G401 (cell line): ENCODE measurements at places on chromosomes 5 and 9. TPM values are rescaled to one million over a fixed set of nuclear protein-coding genes. Genes with fewer than 3 reads are reported as not detected.
A peak's percentile ranks its signal among the peaks of the same experiment; 100 is the strongest.

GRCh38 chr9:34177593-34178435, 1.0 kb upstream of the UBAP1 start:
- DNase-seq: no peak

DNA sequence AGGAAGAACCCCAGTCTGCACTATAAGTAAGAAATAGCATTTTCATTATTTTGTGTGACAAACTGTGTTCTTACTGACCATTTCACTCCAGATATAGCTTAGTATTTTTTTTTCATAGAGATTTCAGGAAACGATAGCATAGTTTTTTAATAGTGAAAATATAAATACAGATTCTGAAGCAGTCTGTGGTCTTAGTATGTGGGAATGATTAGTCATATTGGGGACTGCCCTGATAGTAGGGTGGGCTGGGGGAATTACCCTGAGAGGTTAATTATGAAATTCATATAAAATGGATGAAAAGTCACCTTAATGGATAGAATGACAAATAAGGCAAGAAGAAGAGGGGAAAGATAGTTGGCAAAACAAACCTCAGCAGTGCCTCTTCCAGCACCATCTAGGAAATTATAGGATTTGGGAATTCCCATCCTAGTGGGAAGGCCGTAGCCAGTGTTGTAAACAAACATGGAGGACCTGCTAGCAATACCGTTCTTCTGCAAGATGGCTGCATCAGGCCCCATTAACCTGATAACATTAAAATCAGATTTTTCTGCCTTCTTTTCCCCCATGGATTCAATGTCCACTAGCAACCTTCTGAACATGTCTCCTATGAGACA, 23.7 kb upstream of the NR3C1 start:
- no peak for DNase-seq

- DNase-seq: no peak
Measured at GRCh38 chr9:110986529-110986928, 51.7 kb downstream of the LPAR1 start.

GRCh38 chr9:91824151-91824550, 125.9 kb downstream of the ROR2 start:
- no peak for DNase-seq

- DNase-seq: peak; percentile 77
Measured at GRCh38 chr5:137141779-137142178, 357.3 kb downstream of the SPOCK1 start.

- no peak for DNase-seq
Measured at GRCh38 chr5:105882956-105883481, 1787.7 kb downstream of the EFNA5 start.

GRCh38 chr9:83469722-83470121, 68.5 kb downstream of the FRMD3 start:
- no peak for DNase-seq

- DNase-seq: no peak
Measured at GRCh38 chr5:135718651-135719050, 115.8 kb upstream of the SLC25A48 start.

- DNase-seq: no peak
Measured at GRCh38 chr5:167880420-167880819, 411.0 kb upstream of the WWC1 start.

GRCh38 chr5:134521841-134522240, 3.6 kb upstream of the JADE2 start:
- no peak for DNase-seq

DNA sequence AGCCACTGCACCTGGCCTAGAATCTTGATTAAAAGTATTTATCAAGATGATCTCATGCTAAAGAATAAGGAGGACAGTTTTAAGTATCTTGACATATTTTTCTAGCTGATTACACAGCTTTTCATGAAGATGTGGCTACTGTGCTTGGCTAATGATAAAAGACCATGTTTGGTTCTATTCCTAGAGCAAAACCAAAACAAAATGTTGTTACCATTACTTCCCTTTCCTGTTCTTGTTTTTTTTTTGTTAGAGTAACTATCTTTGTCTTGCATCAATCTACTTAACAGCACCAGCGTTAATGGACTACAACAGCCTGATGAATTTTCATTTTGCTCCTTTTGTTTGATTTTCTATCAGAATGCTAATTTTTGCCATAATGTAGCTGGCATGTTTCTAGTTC, 86.2 kb upstream of the DHFR start:
- DNase-seq: no peak

GRCh38 chr5:99037668-99038067, 108.9 kb upstream of the CHD1 start:
- DNase-seq: no peak

DNA sequence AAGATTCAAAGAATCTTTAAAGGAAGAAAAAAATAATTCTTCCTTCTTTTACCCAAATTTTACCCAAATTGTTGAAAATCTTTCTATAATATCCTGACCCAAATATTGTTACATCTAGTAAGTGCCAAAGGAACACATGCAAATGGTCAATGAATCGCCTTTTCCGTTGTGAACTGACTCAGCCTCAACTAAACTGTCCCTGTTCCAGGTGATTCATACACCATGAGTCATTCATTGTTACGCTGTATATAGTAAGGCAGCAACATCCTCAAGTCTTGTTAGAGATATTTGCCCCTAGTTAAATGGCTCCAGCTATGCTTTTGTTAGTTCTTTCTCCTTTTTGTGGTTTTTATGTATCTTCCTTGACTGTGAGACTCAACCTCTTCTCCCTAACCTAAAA, 9.7 kb downstream of the PTGER4 start:
- DNase-seq: no peak

DNA sequence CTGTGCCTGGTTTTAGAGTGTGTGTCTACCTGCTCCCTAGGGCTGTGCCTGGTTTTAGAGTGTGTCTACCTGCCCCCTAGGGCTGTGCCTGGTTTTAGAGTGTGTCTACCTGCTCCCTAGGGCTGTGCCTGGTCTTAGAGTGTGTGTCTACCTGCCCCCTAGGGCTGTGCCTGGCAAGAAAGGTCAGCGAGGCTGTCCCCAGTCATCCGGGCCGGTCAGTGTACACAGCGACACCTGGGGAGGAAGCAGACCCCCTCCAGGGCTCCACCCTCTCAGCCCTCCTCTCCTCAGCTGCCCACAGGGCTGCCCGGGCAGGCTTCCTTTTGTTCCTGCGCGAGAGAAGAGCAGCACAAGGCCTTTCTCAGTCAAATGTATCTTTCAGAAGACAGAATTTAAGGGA, 4.1 kb downstream of the NRARP start:
- no peak for DNase-seq

DNA sequence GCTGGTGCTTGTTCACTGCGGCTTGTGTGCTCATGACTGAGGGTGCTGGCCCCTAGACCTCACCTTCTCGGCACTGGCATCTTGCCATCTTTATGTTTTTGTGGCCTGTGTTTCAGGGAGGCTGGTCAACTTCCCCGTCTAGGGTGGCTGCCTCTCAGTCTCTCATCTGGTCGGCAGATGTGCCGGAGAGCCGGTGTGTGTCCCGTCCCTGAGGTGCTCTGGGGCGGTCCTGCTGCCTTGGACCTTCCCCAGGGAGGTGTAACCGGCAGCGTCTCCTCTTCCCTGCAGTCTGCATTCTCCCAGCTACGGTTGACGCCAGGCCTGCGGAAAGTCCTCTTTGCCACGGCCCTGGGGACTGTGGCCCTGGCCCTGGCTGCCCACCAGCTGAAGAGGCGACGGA, 5.6 kb downstream of the MIGA2 start:
- no peak for DNase-seq

- DNase-seq: peak; percentile 26
Measured at GRCh38 chr9:107881626-107882300, 392.2 kb upstream of the KLF4 start.

DNA sequence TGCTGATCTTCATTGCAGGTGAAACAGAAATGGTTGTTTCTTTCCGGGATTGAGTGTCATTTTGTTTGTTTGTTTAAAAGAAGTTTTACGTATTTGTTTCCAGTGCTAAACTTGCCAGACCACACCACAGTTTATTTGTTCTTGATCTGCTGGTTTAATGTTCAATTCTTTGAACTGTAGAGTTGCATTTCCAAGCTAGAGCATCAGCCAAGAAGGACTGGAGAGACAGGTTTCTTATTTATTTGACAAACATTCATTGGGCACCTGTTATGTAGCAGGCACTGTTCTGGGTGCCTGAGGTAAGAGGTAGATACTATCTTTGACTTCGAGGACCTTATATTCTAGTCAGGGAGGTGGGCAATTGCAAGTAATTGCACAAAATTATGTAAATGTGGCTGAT, 45.0 kb downstream of the MCCC2 start:
- DNase-seq: no peak

DNA sequence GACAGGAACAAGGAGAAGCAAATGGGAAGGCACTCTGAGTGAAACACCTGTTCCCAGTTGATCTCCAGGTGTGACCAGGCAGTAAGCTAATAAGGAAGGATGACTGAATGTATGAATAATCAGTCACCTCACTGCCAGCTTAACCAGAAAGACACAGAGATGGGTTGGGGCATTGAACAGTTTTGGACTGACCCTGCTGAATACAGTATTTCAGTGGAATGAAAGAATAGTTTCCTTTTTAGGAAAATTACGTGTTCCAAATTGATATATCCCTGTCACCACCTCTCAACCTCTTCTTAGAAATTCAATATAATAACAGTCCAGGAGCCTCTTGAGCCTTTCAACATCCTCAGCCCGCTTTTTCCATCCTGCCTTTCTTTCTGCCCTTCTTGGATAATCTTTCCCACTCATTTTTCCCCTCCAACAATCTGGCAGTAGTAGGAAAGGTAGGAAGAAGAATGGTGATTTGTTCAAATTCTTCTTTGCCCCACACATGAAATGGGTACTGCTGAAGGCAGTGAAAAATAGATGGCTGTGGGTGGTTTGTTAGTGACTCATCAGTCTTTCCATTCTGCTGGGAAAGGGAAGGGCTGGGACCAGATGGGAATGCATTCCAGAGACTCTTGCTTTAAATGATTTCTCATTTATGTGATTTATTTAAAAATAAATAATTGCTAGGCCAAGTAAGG, 117.9 kb downstream of the ZSWIM6 start:
- DNase-seq: peak; percentile 22

DNA sequence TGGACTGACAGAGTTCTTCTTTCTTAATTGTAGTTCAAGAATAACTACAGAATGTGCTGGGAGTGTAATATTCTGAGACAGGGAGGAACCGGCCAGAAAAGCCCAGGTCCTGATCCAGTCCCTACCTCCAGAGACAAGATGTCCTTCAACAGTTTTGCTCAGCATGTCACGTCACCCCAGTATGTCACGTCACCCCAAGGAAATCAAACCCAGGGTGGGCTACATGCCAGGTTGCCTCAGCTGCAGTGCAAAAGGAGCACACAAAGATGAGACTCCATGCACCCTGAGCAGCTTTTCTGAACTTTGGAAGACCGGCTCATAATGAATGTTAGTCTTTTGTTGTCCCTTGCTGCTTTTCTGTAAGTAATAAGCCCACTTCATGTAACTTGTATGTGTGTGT, 25.9 kb upstream of the NIPAL4 start:
- no peak for DNase-seq

DNA sequence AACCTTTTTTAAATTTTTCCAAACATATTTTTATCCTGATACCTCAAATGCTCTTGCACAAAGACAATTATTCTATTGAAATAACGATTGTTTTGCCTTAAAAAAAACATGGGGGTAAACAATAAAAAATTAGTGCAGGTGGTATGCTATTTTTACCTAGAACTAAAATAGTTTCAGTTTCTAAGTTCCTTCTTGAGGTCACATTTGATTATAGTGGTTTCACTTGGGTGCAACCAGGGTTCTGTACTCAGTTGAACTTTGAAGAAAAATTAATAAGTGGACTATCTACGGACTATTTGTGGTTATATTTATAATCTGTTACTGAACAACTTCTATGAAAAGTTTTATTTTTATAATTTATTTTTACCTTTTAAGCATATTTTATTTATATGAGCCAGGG, 387.1 kb upstream of the IZUMO3 start:
- DNase-seq: no peak

DNA sequence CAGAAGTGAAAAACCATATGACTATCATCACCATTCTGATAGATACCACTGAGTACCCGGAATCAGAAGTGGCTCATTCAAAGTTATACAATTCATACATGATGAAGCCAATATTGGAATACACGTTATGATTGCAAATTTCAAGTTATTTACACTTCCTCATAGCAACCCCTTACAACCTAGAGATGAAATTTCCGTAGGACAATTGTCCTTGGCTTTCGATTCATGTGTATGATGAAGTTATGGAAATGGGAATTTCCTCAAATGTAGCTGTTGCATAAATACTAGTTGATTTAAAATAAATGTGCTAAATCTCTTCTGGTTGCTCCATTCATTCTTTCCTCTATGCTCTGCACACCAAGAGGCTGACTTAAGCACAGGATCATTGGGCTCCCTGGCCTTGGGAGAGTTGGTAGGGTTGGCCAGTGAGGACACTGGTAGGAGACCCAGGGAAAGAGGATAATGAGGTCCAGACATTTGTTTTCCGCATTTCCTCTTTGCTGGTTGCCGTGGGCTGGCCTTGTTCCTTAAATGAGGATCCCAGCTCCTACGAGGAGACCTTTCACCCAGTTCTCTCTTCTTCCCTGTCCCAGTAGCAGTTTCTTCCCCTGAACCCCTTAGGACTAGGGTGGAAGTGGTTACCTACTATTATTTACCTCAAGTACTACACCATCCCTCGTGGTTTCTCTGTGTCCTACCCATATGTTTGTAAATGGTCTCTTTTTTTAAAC, 90.3 kb downstream of the ZNF474 start:
- DNase-seq: no peak

- DNase-seq: no peak
Measured at GRCh38 chr5:180690562-180690961, 41.2 kb upstream of the FLT4 start.

DNA sequence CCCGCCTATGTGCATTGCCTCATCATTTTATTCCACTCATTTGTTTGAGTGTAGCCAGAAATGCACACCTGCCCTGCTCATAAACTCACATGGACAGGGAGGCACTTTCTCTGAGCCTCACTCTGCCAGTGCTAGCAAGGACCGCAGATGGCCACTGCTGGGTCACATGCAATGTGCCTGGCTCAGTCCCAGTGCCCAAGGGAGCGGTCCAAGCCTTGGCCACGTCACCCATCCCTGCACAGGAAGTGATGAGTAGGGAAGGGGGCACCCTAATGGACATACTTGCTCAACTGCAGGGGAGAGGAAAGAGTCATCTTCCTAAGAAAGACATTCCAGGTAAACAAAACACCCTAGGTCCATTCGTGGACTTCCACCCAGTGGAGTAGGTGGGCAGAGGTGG, 630.9 kb downstream of the IRX1 start:
- no peak for DNase-seq

- no peak for DNase-seq
Measured at GRCh38 chr9:26551971-26552370, 340.6 kb downstream of the CAAP1 start.

GABRB2 gene
- total RNA-seq: under 0.01 TPM in 1 of 2 replicates, not detected in the other

OTP gene
- not detected in 2 replicates for total RNA-seq

NR5A1 gene
- total RNA-seq: 0.54 and 0.55 TPM in 2 replicates

PKN3 gene
- total RNA-seq: 34.8 and 36.7 TPM in 2 replicates

SYK gene
- not detected in 2 replicates for total RNA-seq

PCDHA13 gene
- 0.54 and 0.86 TPM in 2 replicates for total RNA-seq

ARID3C gene
- 1.5 TPM in 1 of 2 replicates, not detected in the other for total RNA-seq

NR2F1-AS1 gene
- 20.8 and 23.0 TPM in 2 replicates for total RNA-seq

NUTM2F gene
- not detected in 2 replicates for total RNA-seq

TNFSF15 gene
- not detected in 2 replicates for total RNA-seq

WHRN gene
- 4.7 and 7.2 TPM in 2 replicates for total RNA-seq
